ENCODE measurements at places on chromosomes 1 and 21.

DNA sequence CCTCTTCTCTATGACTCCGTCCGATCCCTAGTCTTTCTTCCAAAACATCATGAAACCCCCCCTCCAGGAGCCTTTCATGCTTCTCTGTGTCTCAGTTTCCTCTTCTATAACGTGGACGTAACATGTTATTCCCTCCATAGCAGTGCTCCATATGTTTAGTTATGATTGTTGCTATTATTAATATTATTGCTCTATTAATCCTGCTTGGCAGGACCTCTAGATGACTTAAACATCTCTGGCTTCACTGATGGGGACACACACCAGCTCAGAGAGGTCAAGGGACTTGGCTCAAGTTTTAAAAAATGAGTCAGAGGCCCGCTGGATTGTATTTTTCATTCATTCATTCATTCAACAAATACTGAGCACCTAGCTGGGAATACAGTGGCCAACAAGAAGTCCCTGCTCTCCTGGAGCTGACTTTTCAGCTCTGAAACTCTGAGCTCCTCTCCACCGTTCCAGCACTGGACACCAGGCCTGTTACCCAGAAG is 404 bp upstream of the CPLANE2 start:
- DNase-seq: no peak

- DNase-seq: no peak
Measured at GRCh38 chr1:10629816-10630571, 155.2 kb downstream of the PEX14 start.

DNA sequence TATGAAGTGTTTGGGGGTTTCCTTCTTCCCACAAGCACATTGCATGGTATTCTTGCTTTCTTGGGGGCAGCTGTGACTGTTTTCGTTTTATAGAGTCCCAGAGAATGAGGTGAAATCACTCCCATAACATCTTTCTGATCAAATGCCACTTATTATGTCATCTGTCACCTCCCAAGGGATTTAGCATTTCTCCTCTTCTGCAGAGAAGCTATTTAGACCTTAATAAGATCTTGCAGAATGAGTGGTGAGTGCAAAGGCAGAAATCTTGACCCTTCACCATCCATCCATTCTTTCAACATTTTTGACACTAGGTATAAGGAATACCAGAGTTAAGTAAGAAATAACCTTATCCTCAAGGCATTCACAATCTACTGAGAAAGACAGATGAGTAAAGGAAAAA is 318.6 kb upstream of the POU3F1 start:
- no peak for DNase-seq

DNA sequence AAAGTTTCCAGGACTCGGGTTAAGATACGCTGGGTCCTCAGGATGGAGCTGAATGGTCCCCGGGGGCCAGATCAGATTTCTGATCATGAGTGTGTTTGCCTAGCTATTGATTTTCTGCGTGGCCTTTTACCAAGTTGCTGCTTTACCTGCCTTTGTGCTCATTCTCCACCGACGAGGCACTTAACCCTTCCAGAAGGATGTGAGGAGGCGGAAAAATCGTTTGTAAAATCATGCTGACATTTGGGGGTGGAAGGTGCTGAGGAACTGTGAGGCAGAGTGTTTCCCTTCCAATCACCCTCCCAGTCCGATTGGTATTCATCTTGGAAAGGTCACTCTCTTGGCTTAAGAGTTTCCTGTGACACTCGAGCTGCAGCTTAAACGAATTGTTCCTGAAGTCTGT is 337.1 kb upstream of the KAZN start:
- no peak for DNase-seq

DNA sequence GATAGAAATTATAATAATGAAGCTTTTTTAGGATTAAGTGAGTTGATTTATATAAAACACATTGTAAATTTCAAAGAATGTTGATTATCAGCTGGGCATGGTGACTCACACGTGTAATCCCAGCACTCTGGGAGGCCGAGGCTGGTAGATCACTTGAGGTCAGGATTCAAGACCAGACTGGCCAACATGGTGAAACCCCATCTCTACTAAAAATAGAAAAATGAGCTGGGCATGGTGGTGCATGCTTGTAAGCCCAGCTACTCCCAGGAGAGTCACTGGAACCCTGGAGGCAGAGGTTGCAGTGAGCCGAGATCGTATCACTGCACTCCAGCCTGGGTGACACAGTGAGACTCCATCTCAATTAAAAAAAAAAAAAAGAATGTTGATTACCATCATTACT is 18.4 kb downstream of the ADAMTS1 start:
- DNase-seq: peak; percentile 74

DNA sequence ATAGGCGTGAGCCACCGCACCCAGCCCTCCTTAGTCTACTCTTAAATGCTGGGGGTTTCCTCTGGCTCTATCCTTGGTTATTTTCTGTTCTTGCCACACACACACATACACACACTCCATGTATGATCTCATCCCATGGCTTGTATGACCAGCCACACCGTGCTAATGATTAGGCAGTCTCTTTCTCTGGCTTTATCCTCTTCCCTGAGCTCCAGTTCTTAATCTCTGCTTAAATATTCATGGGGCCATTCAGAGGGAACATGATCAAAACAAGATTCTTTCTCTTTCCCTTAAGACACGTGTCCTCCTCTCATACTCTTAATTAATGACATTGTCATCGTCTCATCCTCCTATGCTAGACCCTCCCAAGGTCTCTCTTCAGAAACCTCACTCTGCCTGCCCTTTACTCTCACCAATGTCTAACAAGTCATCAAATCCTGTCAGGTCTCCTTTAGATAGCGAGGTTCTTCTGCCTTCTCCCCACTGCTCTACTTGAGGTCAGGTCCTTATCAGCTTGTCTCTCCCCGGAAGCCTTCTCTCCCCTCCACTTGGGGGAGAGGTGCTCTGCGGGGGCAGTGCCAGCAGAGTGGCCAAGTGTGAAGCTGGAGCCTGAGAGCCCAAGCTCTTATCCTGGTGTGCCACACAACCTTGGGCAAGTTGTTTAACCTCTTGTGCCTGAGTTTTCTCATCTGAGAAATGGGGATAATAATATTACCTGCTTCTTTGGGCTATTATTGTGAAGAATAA is 83.0 kb upstream of the GNG12 start:
- no peak for DNase-seq

- no peak for DNase-seq
Measured at GRCh38 chr1:61090546-61091202, 8.3 kb downstream of the NFIA start.

DNA sequence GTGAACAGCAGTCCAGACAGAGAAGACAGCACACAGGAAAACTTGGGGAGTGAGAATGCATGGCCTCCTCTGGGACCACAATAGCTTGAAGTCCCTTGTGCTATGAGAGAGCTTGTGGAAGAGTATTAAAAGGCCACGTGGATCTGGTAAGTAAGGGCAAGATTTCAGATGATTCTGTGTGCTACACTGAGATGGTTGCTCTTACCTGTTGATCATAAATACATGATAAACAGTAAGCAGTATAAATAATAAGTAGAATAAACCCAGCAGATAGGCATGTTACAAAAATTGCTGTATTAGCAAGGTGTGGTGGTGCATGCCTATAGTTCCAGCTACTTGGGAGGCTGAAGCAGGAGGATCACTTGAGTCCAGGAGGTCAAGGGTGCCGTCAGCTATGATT is 150.4 kb upstream of the ZC3H11B start:
- DNase-seq: no peak

DNA sequence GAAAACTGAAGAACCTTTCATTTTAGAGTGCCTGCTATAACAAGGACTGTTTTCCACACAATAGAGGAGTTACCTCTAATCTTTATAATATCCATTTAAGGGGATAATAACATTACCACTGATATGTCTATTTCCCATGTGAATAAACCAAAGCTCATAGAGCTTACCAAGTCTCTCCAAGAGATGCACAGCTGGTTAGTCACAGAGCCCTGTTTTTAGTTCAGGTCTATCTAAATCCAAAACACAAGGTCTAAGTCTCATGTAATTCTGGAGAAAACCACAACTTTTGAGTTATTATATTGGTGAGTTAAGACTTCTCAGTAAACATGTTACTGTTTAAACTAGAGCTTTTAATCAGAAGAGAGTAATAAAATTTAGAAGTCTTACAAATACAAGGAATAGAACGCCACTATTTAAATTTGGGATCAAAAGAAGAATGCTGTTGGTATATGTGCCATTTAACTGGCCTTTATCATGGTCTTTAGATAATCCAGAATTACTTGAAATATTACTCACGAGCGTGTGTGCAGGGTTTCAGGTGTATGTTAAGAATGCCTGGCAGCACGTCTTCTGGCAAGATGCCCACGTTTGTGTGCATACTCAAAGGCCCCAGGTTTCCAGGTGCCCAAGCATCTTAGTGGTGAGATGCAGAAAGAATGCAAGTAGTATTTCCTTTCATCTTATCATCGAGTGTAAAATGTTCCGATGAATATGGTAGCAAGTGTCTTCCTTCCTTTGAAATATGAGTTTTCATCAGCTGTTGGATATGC is 190.6 kb downstream of the FMN2 start:
- DNase-seq: peak; percentile 35

- no peak for DNase-seq
Measured at GRCh38 chr1:61776091-61776490, 33.8 kb downstream of the PATJ start.

DNA sequence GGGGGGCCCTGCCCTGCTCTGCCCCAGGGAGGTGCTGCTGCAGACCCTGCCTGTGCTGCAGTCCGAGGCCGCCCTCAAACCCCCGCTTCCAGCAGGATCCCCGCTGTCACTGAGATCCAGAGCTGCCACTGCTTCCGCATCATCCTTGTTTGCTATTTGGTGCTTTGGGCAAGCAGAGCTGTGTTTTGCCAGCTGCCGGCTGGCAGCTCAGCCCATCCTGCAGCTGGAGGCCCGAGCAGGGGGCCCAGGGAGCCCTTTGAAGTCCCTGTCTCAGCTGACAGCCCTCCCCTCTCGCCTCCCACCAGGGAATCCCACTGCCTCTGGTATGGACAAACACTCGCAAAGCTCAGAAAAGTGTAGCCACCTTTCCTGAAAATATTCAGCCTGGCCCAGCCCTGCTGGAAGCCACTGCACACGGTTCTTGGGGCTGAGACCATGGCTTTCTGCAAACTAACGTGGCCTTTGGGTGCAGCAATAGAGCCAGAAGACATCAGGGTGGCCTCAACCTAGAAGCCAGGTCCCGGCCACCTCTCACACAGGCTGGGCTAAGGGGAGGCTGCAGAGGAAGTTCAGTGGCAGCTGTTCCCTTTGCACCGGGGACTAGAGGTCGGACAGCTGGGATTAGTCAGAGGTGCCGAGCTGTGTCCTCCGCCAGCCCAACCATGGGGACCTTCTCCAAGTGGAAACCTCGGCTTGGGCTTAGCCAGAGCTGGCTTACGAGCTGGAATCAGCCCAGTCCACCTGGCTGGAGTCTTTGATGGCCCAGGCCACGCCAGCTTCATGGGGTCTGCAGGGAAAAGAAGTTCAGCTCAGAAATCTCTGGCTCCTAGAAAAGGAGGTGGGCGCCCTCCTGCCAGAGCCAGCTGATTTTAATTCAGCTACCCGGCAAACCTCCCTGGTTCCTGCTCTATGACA is 107.1 kb downstream of the SPSB1 start:
- DNase-seq: no peak

GRCh38 chr1:84861516-84861915 is 31.5 kb downstream of the LPAR3 start:
- DNase-seq: no peak

GRCh38 chr1:153777648-153778047 is 2.4 kb downstream of the SLC27A3 start:
- no peak for DNase-seq

DNA sequence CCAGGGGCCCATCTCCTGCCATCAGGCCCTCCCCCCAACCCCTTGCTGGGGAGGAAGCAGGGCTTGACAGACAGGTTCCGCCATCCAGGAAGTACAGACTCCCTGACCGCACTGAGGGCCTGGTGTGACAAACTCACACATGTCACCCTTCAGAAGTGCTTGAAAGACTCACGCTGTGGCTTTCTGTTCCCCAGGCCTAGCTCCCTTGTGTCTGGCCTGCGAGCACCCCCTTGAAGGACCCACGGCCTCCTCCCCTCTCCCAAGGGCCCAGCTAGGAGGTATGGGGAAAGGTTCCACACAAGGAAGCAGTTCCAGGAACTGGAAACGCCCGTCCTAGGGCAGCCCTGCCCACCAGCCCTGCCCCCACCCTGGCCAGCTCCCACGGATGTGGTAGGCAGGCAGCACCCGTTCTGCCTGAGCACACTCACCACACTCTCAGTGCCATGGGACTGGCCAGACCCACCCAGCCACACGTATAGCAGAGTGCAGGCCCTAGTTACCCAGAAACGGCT is 26.7 kb downstream of the SLC2A1 start:
- no peak for DNase-seq

- peak; percentile 26 for DNase-seq
Measured at GRCh38 chr1:51750218-51750617, 128.3 kb downstream of the NRDC start.

- no peak for DNase-seq
Measured at GRCh38 chr1:17011092-17011438, 663 bp downstream of the ATP13A2 start.

DNA sequence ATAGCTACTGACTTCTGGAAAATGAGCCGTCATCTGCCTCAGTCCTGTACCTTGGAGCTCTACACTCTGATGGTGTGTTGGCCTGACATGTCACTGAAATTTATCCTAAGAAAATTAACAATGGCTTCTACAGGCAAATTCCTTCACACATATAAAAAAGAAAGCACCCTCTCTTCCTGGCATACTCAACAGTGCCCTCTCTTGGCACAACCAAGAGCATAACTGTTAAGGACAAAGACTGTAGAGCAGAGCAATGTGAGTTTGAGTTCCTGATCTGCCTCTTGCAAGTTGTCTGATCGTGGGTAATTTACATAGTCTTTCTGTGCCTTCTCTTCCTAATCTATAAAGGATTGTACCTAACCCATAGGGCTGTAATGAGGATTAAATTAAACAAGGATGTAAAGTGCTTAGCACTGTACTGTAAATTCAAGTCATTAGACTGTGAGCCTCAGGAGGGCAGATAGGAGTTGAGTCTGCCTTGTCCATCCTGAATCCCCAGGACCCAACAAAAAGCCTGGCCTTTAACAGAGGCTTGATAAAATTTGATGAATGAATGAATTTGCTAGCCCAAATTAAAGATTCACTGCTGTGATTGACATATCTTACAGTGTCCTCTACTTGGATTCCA is 83.5 kb downstream of the SYF2 start:
- DNase-seq: peak; percentile 13

- no peak for DNase-seq
Measured at GRCh38 chr1:247077876-247078257, 744 bp downstream of the ZNF670 start.

DNA sequence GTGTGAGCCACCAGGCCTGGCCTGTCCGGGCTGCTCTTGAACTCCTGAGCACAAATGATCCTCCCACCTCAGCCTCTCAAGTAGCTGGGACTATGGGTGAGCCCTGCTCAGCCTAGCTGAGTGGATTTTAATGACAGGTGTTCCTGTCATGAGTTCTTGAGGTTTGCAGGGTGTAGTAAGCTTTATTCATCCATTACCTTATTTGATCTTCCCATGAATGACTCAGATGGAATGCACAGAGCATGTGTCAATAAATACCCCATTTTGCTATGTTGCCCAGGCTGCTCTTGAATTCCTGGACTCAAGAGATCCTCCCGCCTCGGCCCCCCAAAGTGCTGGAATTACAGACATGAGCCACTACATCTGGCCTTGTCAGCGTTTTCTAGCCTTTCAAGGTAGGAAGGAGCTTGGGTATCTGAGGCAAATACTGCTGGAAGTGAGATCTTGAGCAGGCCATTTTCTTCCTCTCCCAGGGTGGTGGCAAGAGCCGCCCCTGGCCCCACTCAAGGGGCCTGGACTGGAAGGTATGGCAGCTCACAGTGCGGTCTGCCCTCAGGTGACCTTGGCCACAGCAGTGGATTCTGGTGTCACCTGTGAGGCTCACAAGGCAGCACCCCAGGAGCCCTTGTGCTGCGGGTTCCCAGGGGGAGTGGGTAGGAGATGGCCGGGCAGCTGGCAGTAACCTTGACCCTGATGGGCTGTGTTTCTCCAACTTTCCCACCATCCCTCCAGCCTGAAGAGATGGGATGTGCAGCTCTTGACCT is 20.0 kb downstream of the PIK3CD start:
- peak; percentile 44 for DNase-seq

Data from amniotic epithelial cell (primary cell).